ENCODE measurements at places on chromosomes 4 and X.

DNA sequence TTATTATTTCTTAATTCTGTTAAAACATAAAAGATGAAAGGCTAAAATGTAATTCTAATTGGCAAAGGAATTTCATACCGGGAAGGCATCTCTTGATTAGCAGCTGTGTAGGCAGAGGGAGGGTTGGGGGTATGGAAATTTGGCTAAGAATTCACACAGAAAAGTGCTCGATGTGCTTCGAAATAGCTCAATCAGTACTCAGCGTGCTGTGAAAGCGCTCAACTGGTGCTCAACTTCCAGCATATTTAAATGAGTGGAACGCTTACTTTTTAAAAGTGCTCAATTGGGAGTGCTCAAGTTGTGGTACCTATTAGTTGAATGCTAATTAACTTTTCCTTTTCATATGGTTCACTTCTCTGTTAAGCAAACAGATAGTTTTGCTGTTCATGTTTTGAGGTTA, 695.9 kb upstream of the ATOH1 start:
- DNase-seq, result no peak

GRCh38 chr4:94976371-94977011, 218.7 kb downstream of the BMPR1B start:
- DNase-seq, result no peak

GRCh38 chr4:97300561-97300960, 842.7 kb downstream of the STPG2 start:
- no peak for DNase-seq

GRCh38 chr4:144562019-144562705, 83.8 kb upstream of the HHIP start:
- DNase-seq, result no peak

- peak; percentile 80 for DNase-seq
Measured at GRCh38 chrX:120755066-120755846, 120.4 kb downstream of the CT47B1 start.

- no peak for DNase-seq
Measured at GRCh38 chr4:169219440-169219839, 51.3 kb downstream of the SH3RF1 start.

GRCh38 chr4:109930464-109930863, 17.8 kb downstream of the EGF start:
- no peak for DNase-seq

DNA sequence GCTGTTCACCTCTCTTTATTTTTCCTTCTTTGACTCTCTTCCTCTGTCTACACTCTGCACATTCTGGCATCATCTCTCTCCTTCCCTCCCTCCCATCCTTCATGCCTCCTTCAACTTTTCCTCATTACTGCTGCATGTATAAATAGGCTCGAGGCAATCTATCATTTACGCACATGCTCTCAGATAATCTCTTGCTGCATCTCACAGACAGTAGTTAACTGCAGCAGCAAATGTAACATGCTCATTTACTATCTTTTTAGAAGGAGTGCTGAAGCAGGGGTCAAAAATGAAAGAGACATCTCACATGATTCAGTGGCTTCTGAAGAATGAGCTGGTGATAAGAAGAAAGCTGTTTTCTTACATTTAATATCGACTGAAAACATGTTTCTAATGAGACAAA, 127.7 kb downstream of the RASL11B start:
- no peak for DNase-seq

DNA sequence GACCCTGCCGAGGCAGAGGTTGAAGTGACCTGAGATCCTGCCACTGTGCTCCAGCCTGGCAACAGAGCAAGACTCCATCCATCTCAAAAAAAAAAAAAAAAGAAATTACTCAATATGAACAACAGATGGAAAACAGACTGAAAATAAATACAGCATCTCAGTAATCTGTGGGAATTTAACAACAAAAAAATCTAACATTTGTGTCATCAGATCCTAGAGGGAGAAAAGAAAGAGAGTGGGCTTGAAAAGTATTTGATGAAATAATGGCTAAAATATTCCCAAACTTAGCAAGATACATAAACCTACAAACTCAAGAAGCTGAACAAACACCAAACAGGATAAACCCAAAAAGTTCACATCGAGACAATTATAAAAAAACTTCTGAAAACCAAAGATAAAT, 84.7 kb downstream of the CENPC start:
- no peak for DNase-seq

DNA sequence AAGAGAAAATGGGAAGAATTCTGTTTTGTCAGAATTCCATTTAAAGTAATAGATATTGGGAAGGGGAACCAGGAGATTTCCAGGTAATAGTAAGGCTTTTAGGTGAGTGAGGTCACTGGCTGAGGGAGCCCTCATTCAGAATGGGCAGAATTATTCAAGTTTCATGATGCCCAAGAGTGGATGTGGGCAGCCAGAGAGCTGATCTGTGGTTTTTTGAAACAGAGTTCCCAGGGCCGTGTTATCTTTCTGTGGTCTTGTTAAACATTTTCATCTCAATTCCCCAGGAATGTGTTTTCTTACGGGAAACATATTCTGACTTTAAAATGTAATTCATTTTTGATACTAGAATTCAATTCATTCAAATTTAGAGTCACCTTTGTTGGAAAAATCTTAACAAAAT, 182.0 kb upstream of the AADAT start:
- no peak for DNase-seq

DNA sequence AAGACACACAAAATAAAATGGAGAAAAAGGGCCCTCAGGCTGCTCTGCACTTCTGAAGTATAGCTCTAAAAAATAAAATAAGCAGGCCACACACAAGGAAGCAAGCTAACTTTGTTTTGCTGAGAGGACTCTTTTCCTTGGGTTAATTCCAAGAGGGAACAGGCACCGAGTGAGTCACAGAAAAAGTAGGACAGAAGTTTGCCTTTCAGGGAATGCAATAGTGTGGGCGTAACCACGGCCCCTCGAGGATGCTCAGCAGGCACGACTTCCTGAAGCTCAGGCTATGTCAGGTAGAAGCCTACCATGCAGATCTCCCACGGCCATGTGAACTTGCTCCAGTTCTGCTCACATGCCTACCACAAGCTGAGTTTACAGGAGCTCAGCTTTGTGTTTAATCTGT, 22.1 kb downstream of the PPP1R2C start:
- DNase-seq, result no peak

DNA sequence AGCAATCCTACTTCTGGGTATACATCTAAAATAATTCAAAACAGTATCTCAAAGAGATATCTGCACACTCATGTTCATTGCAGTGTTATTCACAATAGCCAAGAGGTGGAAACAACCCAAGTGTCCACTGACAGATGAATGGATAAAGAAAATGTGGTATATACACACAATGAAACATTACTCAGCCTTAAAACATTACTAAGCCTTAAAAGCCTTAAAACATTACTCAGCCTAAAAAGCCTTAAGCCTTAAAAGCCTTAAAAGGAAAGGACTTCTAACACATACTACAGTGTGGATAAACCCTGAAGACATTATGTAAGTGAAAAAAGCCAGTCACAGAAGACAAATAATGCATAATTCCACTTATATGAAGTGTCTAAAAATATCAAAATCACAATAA, 40.3 kb upstream of the TFDP3 start:
- no peak for DNase-seq

DNA sequence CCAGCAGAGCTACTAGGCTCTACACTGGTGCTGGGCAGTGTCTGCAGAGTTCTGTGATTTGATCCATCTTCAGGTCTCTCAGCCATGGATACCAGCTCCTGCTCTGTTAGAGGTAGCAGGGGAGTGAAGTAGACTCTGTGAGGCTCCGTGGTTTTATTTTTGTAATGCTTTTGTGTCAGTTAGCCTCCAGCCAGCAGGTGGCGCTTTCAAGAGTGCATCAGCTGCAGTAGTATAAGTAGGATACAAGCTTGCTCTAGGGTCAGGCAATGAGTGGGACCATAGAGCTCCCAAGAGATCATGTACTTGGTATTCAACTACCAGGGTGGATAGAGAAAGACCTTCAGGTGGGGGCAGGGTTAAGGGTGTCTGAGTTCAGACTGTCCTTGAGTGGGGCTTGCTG, 362.5 kb upstream of the TRAM1L1 start:
- DNase-seq, result peak; percentile 70

- no peak for DNase-seq
Measured at GRCh38 chr4:93063325-93063724, 759.6 kb downstream of the GRID2 start.

DNA sequence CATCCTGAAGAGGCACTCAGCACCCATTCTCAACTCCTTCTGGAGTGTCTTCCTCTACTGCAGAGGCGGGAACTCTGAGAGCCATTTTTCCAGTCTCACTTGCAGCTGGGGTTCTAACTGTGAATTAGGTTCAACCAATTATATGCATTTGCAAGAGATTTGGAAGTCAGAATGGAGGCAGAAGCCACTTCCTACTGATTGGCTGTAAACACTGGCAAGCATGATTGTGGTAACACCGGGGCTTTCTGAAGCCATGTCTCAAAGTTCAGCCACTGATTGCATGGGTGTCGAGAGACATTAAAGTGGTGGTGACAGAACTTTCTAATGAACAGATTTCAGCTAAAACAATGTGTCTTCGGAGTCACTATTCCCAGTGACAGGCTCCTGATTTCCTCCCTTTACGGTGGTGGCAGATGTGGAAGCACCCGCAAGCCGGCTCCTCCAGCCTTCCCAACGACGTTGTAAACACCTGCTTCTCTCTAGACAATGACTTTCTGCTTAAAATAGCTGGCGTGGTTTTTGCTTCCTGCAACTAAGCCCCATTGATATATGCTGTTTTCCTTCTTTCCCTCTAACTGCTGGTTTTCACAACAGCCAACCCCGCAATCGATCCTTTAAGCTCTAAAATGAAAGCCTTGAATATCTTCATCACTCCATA, 92.0 kb downstream of the IRF2 start:
- DNase-seq, result peak; percentile 33

DNA sequence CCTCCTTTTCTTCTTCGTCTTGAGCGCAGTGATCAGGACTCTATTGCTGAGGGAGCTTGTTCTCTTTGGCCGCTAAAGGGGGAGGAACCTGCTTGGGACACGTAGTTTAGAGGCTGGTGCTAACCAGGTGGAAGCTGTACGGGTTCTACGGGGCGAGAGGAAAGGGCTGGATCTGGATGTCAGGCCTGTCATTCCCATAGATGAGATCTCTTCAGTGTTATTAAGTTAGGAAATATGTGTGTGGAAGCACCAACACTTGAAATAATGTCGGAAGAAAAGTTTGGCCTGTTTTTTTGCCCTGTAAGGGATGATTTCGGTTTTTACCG, 643 bp downstream of the SRP72 start:
- no peak for DNase-seq

DNA sequence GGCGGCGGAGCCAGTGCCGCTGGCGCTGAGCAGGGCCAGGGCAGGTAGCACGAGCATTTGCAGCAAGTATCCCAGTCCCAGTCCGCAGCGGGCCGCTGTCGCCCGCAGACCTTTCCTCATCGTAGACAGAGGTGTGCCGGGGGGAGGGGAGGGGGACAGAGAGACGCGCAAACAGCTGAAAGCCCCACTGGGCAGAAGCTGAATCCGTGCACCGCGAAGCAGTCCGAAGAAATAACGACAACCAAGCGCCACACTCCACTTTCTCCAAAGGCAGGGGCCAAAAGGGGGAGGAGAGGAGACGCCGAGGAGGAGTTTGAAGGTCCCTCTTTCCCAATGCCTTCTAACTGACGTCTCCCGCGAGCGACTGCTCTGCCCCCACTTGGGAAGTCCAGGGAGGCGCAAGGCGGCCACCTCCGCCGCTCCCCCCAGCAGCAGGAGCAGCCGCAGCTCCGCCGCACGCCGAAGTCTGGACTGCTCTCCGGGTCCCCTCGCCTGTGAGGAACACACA, at the start of gene UNC5C:
TSS of gene UNC5C (minus strand) at position 236 of the 508 bp plus-strand sequence.
- no peak for DNase-seq

DNA sequence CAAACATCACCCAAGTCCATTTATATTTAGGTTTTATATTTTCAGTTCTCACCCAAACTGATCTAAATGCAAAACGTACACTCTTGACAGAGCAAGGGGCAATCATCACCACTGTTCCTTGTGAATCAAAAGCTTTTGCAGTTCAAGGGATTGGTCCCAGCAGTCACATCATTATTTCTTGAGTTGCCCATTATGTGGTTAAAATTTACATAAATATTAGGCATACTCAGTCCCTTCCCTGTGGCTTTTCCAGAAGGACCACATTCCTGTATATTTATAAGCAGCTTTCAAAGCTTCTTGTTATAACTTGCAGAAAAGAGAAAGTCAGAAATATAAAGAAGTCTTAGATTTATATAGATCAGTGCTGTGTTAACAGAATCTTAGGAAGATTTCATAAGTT, 224.4 kb downstream of the CLCN4 start:
- no peak for DNase-seq

DNA sequence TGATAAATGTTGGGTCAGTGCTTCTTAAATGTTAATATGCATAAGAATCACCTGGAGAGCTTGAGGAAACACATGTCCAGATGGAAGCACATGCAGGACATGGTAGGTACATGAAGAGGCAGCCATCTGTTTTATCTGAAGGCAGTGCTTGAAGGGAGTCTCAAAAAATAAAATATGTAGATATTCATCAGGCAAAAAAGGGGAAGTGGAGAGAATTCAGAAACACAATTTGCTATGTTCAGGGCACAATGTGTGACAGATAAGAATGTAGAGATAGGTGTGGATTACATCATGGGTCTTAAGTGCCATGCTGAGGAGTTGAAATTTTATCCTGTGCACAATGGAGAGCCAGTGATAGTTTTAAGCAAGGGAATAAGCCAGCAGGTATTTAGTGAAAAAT, 59.6 kb upstream of the CASK start:
- DNase-seq, result peak; percentile 1

DNA sequence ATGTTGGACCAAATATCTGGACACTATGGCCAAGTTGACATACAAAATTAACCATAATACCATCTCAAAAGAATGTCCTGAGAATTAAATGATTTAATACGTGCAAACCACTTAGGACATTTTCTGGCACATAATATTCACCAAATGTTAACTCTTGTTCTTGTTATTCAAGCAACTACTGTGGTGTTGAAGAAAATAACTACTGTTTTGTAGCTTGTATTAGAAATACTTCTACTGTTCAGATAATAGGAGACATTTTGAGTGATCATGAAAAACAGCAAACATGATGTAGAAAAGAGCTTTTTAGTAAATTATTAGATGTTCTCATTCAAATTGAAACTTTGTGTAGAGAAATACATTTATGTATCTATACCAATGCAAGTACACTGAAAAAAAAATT, 140.7 kb upstream of the SMIM31 start:
- no peak for DNase-seq

DNA sequence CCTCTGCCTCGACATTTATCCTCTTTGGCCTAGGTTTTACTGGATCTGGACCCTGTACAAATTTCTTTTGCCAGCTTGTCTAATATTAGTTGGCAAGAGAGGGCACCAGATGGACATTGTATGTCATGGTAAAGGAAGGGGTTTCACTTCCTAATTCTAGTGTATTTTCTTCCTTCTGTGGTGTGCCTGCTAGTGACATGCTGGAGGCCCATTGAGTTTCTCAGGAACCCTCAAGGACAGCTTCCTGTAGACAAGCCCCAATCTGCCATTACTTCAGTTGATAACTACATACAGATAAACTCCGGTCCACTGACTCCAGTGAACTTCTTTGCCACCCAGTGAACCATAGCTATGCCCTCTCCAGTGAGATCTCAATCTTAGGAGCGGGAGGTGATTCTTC, 116.9 kb downstream of the STPG2 start:
- DNase-seq, result peak; percentile 7
